ENCODE measurements at places on chromosomes 12 and 14.

- DNase-seq: no peak
Observed at GRCh38 chr12:107891967-107892366, 117.5 kb downstream of the ASCL4 start.

- no peak for DNase-seq
Observed at GRCh38 chr14:81480741-81481140, 52.9 kb downstream of the SEL1L start.

DNA sequence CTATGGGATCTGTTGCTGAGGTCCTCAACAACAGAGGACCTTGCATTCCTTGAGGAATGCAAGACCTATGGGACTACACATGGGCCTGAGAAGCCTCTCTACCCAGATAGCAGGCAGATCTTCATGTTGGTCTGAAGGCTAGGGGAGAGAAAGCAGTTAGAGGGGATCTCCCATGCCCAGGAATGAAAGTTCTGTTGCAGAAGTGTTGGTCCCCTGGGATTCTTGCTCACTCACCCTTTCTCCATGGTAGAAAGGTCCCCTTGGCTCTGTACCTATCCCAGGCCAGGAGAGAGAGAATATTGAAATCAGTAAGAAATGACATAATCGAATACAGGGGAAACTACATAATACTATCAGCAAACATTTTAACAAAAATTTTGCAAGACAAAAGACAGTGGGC lies 16.5 kb upstream of the KLRC1 start:
- DNase-seq: no peak

- no peak for DNase-seq
Observed at GRCh38 chr12:24997496-24997895, 48.6 kb upstream of the BCAT1 start.

DNA sequence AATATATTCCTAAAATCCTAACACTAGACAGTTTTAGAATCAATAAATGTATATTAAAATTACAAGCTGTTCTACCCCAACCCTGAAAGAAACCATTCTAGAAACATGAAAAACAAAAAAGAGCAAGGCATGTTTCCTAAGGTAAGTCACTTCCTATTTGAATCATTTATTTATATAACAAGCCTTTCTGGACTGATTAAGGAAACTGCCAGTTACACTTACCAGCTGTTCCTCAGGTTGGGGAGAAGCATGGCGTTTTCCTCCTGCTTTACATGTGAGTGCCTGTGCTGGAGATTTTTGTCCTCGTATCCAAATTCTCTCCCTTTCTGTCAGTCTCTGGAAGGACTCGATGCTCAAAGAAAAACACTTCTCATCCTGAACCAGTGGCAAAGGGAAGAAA lies 183.3 kb downstream of the EFCAB11 start:
- DNase-seq: no peak

GRCh38 chr14:20415782-20416206 lies 2.5 kb upstream of the TEP1 start:
- peak; percentile 29 for DNase-seq

- DNase-seq: no peak
Observed at GRCh38 chr12:63206909-63207308, 55.9 kb upstream of the AVPR1A start.

DNA sequence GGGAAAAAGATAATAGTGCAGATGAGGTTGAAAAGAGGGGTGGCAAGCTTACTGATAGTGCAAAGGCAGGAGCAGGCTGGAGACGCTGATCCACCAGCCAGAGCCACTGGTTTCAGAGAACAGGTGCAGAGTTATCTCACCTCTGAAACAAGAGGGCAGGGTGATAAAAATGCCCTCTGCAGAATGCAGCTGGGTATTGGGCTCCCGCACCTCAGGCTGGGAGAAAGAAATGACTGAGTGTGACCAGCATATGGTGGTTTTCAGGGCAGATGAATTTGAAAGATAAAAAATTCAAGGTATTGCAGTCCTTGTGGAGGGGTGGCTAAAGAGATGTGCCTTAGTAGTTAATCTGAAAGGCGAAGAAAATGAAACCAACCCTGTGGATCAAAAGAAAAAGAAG lies 2.9 kb upstream of the TMEM30B start:
- DNase-seq: no peak

- no peak for DNase-seq
Observed at GRCh38 chr12:89206390-89206789, 145.9 kb downstream of the DUSP6 start.

DNA sequence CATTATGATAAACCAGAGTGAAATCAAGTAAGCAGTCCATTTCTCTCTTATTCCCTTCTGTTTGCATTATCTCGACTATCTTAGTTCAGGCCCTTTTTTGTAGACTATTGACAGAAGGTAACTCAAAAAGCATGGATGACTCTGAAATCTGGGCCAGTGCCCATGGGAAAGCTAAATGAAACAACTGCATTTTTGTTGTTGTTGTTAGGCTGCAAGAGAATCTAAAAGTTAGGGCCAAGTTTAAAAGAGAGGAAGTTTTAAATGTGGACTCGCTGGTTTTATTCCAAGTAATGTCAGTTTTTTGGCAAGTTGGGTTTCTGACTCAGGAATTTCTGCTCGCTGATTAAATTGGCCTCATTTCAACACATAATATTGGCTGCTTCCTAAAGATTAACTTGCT lies 201.1 kb downstream of the PIK3C2G start:
- no peak for DNase-seq

GRCh38 chr12:31853977-31854376 lies 105.2 kb upstream of the RESF1 start:
- DNase-seq: no peak

GRCh38 chr12:34340534-34341361 lies 318.5 kb downstream of the ALG10 start:
- no peak for DNase-seq

DNA sequence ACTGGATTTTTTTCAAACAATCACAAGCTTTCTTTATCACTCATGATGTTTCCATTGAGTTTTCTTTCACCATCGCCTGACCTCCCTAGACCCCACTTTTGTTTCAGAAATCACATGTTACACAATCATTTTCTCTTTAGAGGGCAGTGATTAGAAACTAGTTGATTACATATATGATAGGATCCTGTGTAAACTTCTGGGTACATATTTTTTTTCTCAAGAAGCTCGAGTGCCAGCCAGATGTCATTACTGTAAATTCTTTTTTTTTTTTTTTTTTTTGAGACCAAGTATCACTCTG lies 62.4 kb upstream of the PSMA6 start:
- DNase-seq: no peak

DNA sequence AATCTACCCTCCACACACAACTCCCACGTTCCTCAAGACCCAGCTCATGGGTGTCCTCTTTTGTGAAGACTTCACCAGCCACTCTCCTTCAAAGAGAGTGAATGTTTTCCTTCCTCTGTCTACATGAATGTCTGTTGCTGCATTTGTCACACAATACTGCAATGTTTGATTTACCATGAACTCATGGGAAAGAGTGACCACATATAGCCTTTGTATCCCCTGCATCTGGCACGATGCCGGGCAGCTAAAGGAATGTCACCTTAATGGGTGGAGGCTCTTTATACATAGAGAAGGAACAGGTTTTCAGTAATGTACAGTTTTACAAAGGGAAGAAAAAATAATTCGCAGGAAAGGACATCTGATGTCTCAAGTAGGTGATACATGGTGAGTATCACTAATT lies 12.1 kb upstream of the BCDIN3D start:
- no peak for DNase-seq

- no peak for DNase-seq
Observed at GRCh38 chr14:90291699-90292098, 35.3 kb downstream of the PSMC1 start.

DNA sequence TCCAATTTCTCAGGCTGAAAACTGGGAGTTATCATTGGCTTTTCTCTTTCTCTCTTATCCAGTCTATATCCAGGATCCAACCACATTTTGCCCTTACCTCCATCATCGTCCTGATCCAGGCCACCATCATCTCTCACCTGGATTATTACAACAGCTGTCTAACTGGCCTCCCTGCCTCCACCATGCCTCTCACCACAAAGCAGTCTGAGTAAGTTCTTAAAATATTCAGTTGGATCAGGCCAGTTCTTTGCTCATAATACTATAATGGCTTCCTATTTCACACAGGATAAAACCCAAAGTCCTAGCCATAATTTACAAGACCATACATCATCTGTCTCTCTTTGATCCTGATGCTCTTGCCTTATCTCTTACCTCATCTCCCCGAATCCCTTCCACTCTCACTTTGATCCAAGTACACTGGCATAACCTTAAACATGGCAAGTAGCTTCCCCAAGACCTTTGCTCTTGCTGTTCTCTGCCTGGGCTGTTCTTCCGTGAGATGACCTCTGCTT lies 133.4 kb upstream of the RAP1B start:
- DNase-seq: no peak

DNA sequence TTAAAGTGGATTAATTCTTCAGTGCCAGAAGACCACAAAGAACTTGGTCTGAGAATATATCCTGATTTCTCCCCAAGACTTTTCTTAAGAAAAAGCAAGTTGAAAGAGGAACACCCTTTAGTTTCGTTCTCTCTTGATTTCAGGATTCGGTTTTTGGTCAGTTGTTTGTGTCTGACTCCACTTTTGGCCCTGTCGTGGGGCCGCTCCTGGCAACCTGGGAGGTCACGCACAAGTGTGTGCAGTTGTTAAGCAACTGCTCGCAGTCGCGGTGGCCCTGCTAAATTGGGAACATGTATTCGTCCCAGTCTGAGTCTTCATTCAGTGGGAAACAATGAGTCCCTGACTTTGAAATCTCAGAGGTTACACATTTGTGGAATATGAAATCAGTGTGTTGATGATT lies 68.7 kb downstream of the RGS6 start:
- no peak for DNase-seq

- no peak for DNase-seq
Observed at GRCh38 chr12:76375470-76375869, 27.3 kb upstream of the BBS10 start.

- DNase-seq: no peak
Observed at GRCh38 chr14:57008534-57008933, 198.3 kb upstream of the OTX2 start.

GRCh38 chr12:115882936-115883335 lies 394.6 kb downstream of the MED13L start:
- DNase-seq: no peak

DNA sequence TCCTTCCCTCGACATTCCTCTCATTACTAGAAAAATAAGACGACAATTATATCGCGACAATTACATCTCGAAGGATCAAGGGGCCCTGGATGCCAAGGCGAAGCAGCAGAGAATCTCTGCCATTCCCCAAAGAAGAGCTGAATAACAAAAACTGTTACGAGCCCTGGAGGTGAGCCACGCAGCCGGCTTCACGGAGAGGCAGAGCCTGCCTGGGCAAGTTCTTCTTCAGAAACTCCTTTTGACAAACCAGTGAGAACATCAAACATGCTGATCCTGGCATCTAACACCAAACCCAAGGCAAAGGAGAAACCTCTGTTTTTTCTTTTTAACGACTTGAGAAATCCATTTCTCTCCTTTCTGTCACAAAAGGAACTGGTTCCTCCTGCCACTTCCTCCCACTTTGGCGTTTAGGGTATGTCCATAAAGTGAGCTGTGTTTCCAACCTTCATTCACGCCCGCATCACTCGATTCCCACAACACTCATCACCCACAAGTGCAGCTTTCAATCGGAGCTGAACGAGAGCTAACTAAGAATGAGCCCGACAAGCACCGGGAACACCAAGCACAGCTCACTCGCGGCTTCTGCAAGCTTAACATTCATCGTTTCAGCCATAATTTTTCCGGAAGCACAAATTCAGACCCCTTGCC lies 21.5 kb downstream of the CCDC88C start:
- peak; percentile 41 for DNase-seq

- no peak for DNase-seq
Observed at GRCh38 chr14:54354096-54354495, 42.7 kb upstream of the CDKN3 start.

DNA sequence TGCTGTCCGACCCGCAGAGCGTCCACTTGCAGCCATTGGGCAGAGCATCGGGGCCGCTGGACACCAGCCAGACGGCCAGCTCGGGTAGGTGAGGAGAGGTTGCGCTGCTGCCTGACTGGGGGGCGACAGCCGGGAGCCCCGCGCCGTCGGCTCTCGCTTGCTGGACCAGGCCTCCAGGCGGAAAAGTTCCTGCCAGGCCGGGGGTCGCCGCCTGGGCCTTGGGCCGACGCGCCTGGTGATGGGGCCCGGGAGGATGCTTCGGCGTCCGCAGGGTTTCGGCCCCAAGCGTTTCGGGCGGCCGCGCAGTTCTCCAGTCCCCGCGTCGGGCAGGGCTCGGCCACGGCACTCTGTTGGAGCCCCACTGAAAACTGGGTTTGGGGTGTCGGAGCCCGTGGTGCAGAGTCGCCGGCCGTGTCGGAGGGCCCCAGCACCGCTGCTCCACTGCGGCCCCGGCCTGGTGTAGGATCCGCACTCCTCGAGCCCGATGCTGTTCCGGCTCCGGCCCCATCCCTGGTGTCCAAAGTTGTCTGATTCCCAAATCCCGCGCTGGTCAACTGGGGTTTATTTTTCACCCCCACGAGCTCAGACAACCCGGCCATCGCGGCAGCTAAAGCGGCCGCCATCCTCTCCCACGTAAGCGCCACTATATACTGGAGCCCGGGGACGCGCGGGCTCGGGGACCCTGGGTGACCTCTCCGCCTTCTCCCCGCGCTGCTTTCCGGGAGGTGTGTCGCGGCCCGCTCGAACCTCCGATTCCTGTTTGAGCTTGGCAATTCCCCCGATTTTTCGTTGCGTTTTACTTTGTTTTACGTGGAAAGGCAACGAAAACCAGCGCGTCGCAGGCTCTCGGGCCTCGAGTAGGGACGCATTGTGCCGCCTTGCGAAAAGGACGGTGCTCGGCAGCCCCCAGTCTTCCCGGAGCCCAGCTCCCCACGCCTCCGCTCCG lies 872 bp downstream of the VSX2 start:
- no peak for DNase-seq

DNA sequence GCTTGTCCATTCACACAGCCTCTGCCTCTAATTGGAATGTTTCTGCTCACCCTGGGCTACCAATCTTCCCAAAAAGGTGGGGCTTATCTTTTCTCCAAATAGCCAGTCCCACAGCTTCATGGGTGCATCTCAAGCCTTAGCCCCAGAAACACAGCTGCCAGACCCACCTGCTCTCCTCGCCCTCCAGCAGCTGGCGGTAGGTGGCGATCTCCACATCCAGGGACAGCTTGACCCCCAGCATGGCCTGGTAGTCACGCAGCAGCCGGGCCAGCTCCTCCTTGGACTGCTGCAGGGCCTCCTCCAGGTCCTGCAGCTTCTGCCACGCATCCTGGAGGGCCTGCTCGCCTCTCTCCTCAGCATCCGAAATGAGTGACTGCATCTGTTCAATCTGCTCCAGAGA lies 11.1 kb downstream of the KRT77 start:
- no peak for DNase-seq

- DNase-seq: no peak
Observed at GRCh38 chr12:62888454-62889110, 46.4 kb downstream of the PPM1H start.

GRCh38 chr12:79423560-79423959 lies 267.2 kb downstream of the PAWR start:
- DNase-seq: no peak

GRCh38 chr12:48956279-48957140 lies 777 bp downstream of the ARF3 start:
- peak; percentile 13 for DNase-seq

- no peak for DNase-seq
Observed at GRCh38 chr12:66947119-66947518, 268.2 kb upstream of the GRIP1 start.

Data from NCI-H345 (cell line).